A549 treated with GW870086 at 1 μM for 4 hours (cell line): ENCODE measurements at places on chromosomes 11 and 22. TPM values are rescaled to one million over a fixed set of nuclear protein-coding genes. Genes with fewer than 3 reads are reported as not detected.

GGT5 gene
- 2.1 to 3.3 TPM (median 2.5 TPM) in 5 replicates for total RNA-seq

OR2AG1 gene
- total RNA-seq, result not detected in 5 replicates

SMIM35 gene
- total RNA-seq, result not detected in 5 replicates

ROBO4 gene
- not detected in 5 replicates for total RNA-seq

PRDM11 gene
- 5.5 to 8.3 TPM (median 7.1 TPM) in 5 replicates for total RNA-seq

OTUB1 gene
- 105 to 135 TPM (median 126 TPM) in 5 replicates for total RNA-seq

MUC6 gene
- 0.01 TPM in 1 of 5 replicates, not detected in the others for total RNA-seq

GNAZ gene
- 1.9 to 3.0 TPM (median 2.5 TPM) in 5 replicates for total RNA-seq

FBXO7 gene
- 69.0 to 75.0 TPM (median 73.0 TPM) in 5 replicates for total RNA-seq

GLYATL1 gene
- total RNA-seq, result 0.15 TPM in 1 of 5 replicates, not detected in the others

OR51B4 gene
- total RNA-seq, result not detected in 5 replicates

SLC29A2 gene
- total RNA-seq, result 3.5 to 5.7 TPM (median 5.3 TPM) in 5 replicates

YWHAH gene
- total RNA-seq, result 124 to 146 TPM (median 142 TPM) in 5 replicates

KCNK4 gene
- total RNA-seq, result 0.10 TPM in 1 of 5 replicates, not detected in the others

UBQLN3 gene
- not detected in 5 replicates for total RNA-seq

UPK3A gene
- total RNA-seq, result not detected in 5 replicates

BRSK2 gene
- 5.9 to 6.7 TPM (median 6.2 TPM) in 5 replicates for total RNA-seq

SLC22A12 gene
- not detected in 5 replicates for total RNA-seq

OR6A2 gene
- total RNA-seq, result not detected in 5 replicates

EMID1 gene
- 0.23 to 0.74 TPM (median 0.45 TPM) in 5 replicates for total RNA-seq

SAA2 gene
- 0.24 to 0.43 TPM in 2 of 5 replicates, not detected in the others for total RNA-seq

OVCH2 gene
- not detected in 5 replicates for total RNA-seq

CNIH2 gene
- total RNA-seq, result 1.7 to 2.4 TPM (median 2.4 TPM) in 5 replicates

LIF gene
- total RNA-seq, result 24.1 to 38.9 TPM (median 37.0 TPM) in 5 replicates

ANKRD49 gene
- 3.3 to 8.0 TPM (median 7.4 TPM) in 5 replicates for total RNA-seq

MIAT gene
- 0.22 to 0.32 TPM (median 0.23 TPM) in 5 replicates for total RNA-seq

APOC3 gene
- total RNA-seq, result not detected in 5 replicates

TNNI2 gene
- total RNA-seq, result 0.39 TPM in 1 of 5 replicates, not detected in the others

JOSD1 gene
- total RNA-seq, result 25.4 to 30.0 TPM (median 29.3 TPM) in 5 replicates

KCNE3 gene
- total RNA-seq, result 0.20 TPM in 1 of 5 replicates, not detected in the others

PDE3B gene
- total RNA-seq, result 1.8 to 2.2 TPM (median 2.1 TPM) in 5 replicates

GRK3 gene
- 3.0 to 4.4 TPM (median 3.7 TPM) in 5 replicates for total RNA-seq

NLRP10 gene
- not detected in 5 replicates for total RNA-seq

ARFGAP3 gene
- total RNA-seq, result 19.0 to 24.4 TPM (median 22.3 TPM) in 5 replicates

LMO2 gene
- total RNA-seq, result 0.18 to 1.1 TPM (median 0.64 TPM) in 5 replicates

SMARCB1 gene
- total RNA-seq, result 44.9 to 52.5 TPM (median 49.9 TPM) in 5 replicates

DNAL4 gene
- 8.0 to 10.6 TPM (median 10.2 TPM) in 5 replicates for total RNA-seq

NLRP6 gene
- total RNA-seq, result 0.08 TPM in 1 of 5 replicates, not detected in the others

CHEK1 gene
- 28.6 to 33.7 TPM (median 32.0 TPM) in 5 replicates for total RNA-seq

GPR83 gene
- total RNA-seq, result 0.05 to 0.09 TPM (median 0.06 TPM) in 3 of 5 replicates, not detected in the others

NPAS4 gene
- not detected in 5 replicates for total RNA-seq

TMEM191C gene
- 0.49 to 1.5 TPM (median 0.74 TPM) in 5 replicates for total RNA-seq

OR52H1 gene
- not detected in 5 replicates for total RNA-seq

NCR3LG1 gene
- total RNA-seq, result 1.8 to 3.0 TPM (median 2.6 TPM) in 5 replicates

SGSM1 gene
- 0.15 to 0.96 TPM (median 0.53 TPM) in 5 replicates for total RNA-seq

PLEKHA7 gene
- 40.4 to 48.5 TPM (median 46.8 TPM) in 5 replicates for total RNA-seq

ALG8 gene
- 47.5 to 64.3 TPM (median 61.3 TPM) in 5 replicates for total RNA-seq

ELF5 gene
- not detected in 5 replicates for total RNA-seq

CNTN5 gene
- total RNA-seq, result not detected in 5 replicates

SPDYC gene
- not detected in 5 replicates for total RNA-seq

NUCB2 gene
- total RNA-seq, result 27.7 to 34.5 TPM (median 34.3 TPM) in 5 replicates

DERL3 gene
- total RNA-seq, result 0.23 to 0.60 TPM (median 0.38 TPM) in 5 replicates

C22orf42 gene
- total RNA-seq, result not detected in 5 replicates

BTBD18 gene
- total RNA-seq, result not detected in 5 replicates

SLC5A1 gene
- total RNA-seq, result 0.02 to 0.24 TPM (median 0.15 TPM) in 3 of 5 replicates, not detected in the others

CD6 gene
- 0.06 to 0.11 TPM (median 0.10 TPM) in 3 of 5 replicates, not detected in the others for total RNA-seq
